ENCODE measurements at places on chromosomes 1 and 21. TPM values are rescaled to one million over a fixed set of nuclear protein-coding genes. Genes with fewer than 3 reads are reported as not detected.

The UROD gene
- 25.9 TPM for total RNA-seq

The FCRL1 gene
- total RNA-seq = not detected

The DENND2D gene
- 17.8 TPM for total RNA-seq

The LAD1 gene
- total RNA-seq = 44.7 TPM

The S100A1 gene
- 2.8 TPM for total RNA-seq

The ZSWIM5 gene
- total RNA-seq = 1.9 TPM

The XPR1 gene
- total RNA-seq = 15.1 TPM

The LCE1E gene
- not detected for total RNA-seq

The ORC1 gene
- 0.16 TPM for total RNA-seq

The B3GALT6 gene
- total RNA-seq = 6.2 TPM

The DCAF6 gene
- 14.6 TPM for total RNA-seq

The NEXN gene
- total RNA-seq = 2.1 TPM

The CSMD2 gene
- 0.35 TPM for total RNA-seq

The DOCK7 gene
- total RNA-seq = 22.1 TPM

The PLCH2 gene
- total RNA-seq = 3.4 TPM

The AIDA gene
- total RNA-seq = 30.7 TPM

The SAMD13 gene
- 0.89 TPM for total RNA-seq

The ARMH1 gene
- 2.9 TPM for total RNA-seq

The CD84 gene
- 5.1 TPM for total RNA-seq

The AMY1B gene
- total RNA-seq = 1.6 TPM

All from pancreas (tissue), 10 donors.